ENCODE measurements at places on chromosomes 1 and 21.
A peak's percentile ranks its signal among the peaks of the same experiment; 100 is the strongest.

DNA sequence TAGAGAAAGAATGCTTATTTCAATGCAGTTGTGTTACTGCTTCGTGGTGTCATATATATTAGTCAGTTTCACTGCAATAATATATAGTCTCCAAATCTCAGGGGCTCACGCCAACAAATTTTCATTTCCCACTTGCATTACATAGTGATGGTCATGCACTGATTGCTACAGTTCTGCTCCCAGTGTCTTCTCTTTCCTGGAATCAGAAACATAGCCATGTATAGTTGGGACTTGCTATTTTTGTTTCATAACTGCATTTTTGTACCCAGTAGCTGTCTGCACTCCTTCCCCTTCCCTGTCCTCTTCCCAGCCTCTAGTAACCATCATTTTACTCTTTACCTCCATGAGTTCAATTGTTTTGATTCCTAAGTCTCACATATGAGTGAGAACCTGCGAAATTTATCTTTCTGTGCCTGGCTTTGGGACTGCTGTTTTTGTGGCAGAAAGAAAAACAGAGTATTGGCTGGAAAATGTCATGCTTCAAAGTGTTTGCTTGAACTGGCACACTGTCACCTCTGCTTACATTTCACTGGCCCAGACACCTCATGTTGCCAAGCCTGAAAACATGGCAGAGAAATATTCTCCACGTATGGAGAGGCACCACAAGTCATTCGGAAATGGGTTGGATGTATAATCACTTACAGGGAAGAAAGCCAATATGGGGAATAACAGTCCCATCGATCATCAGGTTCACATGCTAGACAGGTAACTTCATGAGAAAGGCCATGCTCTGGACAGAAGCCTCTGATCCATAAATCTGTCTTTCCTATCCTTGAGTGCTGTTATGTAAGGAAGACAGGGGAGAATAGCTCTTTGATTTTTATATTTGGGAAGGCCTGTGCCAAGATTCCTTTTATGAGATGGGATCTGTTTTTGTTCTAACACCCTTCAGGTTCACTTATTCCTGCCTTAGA is 60.4 kb upstream of the BACH1 start:
- no peak for DNase-seq

- no peak for DNase-seq
Measured at GRCh38 chr1:56200442-56200841, 378.9 kb downstream of the PLPP3 start.

DNA sequence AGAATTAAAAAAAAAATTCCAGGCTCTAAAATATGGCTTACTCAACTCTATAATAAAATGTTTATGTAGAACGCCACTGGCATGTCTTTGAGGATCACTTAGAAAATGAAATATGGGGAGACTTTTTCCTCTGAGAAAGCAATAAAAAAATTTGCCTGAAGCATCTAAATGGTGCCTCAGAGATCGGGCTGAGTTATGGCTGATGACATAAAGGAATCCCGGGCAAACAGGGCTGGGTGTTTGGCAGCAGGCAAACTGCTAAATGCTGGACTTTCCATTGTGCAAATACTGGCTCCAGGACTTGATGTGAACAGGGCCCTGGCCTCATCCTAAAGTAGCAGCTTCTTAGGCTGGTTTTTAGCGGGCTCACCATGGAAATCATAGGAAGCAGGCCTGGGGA is 44.5 kb upstream of the C1orf87 start:
- DNase-seq, result no peak

- no peak for DNase-seq
Measured at GRCh38 chr1:67803380-67804279, 29.6 kb downstream of the GNG12 start.

DNA sequence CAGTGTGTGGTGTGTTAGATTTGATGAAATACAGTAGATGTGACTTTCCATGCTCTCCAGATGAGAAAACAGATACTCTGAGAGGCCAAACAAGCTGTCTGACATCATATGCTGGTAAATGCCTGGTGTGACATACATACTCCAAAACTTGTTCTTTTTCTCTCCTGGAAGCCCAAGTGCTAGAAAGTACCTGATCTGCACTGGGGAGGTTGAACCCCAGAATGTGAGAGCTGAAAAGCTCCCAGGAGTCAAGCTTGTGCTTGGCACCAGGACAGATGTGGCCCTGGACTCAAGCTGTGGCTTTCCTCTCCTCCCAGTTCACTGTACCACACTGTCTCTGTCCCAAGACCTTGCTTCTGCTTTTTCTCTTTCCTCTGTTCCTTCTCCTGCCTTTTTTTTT is 389.0 kb upstream of the USP24 start:
- DNase-seq, result no peak

DNA sequence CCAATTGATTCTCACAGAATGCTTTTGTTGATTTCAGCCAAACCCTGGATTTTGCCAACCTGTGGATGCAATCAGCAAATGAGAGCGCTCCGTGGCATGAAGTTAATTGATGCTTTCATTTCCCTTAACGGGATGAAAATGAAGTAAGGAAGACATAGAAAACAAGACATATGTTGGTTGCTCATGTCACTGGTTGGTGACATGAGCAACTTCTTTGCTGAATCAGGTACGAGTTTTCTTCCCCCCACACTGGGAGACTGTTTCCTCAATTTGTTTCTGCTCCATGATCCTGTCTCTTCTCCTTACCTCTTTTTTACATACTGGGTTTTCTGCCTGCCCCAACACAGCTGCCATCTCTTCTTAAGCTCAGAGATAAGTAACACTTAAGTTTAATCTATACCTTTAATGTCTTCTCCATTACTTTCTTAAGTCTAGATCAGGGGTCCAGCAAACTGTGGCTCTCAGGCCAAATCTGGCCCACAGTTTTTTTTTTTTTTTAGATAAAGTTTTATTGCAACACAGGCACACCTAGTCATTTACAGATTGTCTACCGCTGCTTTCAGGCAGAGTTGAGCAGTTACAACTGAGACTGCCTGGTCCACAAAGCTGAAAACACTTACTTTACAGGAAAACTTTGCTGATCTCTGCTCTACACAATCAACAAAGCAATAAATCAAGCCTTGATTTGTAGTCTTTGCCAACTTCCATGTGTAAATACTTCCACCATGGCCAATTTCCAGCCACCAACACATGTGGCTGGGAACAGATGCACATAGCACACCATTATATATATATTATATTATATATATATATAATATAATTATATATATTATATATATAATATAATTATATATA is 13.3 kb downstream of the GPR157 start:
- DNase-seq, result no peak

GRCh38 chr1:110857964-110858948 is 14.7 kb upstream of the CD53 start:
- DNase-seq, result no peak

- no peak for DNase-seq
Measured at GRCh38 chr1:156586892-156587477, 4.6 kb upstream of the NAXE start.

DNA sequence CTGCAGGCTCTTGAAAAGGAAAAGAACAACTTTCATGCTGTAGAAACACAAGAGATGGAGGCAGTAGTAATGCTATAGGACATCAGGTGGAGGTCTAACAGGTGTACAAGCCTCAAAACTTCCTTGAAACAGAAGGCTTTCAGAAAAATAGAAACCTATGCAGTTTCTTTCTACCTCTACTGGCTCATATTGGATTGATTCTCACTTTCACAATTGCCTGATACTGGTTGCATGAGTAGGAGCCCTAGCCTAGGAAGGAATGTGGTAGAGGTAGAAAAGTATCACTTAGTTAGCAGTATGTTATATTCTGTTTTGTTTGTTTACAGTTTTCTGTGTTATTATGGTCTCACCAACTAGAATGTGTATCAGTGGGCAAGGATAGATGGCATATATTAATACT is 175.4 kb upstream of the GORAB start:
- no peak for DNase-seq

- DNase-seq, result no peak
Measured at GRCh38 chr1:192795916-192796618, 12.8 kb upstream of the RGS2 start.

DNA sequence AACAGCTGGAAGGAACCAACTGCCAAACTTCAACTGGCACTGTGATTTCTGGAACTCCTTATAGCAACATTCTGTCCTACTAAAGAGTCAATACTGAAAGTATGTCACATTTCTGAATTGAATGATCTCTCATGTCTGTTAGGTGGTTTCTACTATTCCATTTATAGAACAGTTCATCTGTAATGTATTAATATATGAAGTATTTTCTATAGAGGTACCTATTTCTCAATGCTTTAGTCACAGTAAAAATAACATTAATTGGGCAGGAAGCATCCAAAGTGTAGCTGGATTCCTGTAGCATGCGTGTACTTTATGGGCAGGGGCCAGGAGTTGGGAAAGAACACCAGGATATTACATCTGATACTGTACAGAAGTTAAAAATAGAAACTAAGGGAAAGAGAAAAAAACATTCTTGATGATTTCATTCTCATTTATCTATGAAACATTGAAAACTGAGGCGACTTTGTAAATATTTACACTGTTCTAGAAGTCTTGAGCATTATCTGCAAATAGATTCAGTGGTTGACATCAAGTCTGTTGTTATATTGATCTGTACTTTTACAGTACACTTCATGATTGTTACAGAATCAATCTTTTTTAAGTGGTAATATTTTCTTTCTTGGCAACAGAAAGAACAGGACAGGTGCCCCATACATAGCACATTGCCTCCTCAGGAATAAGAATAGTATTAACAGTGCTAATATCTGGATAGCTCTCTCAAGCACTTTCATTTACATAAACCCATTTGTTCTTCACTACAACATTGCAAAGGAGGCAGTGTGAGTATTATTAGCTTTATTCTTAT is 6.2 kb upstream of the ZNF281 start:
- DNase-seq, result no peak

DNA sequence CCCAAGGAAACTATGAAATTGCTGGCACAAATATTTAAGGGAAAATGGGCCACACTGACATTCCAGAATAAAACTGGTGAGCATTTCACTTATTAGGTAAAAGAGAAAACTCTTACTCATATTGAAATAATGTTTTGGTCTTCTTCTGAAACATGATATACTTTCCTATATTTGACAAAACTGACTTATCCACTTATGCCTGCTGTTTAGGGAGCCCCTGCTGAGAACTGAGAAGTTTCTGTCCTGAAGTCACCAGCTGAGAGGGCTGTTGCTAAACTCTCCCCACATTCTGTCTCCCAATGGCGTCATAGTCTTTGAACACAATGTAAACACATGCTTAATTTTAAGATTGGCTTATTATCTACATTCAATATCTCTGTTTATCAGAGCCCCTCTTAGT is 46.8 kb upstream of the ZC3H11B start:
- no peak for DNase-seq

- DNase-seq, result no peak
Measured at GRCh38 chr1:212981571-212982328, 31.4 kb downstream of the VASH2 start.

DNA sequence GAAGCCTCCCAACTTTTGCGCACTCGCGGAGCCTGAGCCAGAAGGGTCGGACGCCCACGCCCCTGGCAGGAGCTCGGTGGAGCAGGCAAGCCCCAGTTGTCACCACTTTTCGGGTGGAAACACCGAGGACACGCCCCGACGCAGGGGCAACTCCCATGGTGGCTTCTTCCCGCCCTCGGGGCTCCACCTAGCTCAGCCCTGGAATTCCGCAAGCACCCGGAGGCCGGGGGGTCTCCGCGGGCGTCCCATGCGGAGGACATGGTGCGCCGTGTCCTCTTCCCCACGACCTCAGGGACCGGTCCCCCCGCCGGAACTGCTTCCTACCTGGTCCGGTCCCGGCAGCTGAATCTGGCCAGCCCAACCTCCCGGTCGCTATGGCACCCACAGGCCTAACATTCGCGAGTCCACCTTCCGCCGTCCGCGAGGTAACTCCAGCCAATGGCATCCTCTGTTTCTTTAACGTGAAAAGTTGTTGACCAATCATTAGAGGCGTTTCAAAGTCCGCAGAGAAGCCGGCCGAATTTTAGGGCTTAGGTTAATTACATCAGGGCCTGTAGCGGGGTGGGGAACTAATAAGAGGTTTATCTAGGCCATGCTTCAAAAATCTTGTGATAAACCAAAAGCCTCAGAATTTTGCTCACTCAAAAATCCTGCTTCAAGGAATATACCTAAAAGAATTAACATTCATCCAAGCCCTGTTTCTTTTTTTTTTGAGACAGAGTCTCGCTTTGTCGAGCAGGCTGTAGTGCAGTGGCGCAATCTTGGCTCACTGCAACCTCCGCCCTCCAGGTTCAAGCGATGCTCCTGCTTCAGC is at the start of gene STPG1:
STPG1 (minus strand) TSS at position 433 of the 814 bp plus-strand sequence. CDS start 12,394 bp downstream, outside the sequence.
- DNase-seq, result peak; percentile 50

DNA sequence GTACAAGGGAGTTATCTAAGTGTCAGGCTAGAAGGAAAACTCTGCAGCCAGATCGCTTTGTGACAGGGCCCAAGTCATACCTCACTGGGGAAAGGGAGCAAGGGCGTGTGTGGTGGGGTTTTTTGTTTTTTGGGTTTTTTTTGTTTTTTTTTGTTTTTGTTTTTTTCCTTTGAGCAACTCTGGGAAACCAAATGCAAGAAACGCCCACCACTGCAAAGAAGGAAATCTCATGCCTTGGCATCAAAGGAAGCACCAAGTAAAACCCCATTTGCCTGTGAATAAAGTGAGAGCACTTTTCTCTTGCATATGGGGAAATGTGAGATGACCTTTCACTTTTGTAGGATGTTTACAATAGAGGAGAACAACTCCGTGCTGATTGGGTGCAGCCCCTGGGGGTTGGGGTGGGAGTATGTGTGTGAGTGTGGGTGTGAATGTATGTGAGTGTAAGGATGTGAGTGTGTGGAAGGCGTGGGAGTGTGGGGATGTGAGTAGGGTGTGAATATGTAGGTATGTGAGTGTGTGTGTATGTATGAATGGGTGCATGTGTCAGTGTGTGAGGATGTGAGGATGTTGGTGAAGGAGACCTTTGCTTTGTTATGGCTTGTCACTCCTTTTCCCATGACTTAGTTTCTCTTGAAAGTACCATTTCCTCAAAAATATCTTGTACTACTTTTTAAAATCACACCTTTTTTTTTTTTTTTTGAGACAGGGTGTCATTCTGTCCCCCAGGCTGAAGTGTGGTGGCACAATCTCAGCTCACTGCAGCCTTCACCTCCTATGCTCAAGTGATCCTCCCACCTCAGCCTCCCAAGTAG is 34.6 kb downstream of the IL12RB2 start:
- DNase-seq, result no peak

DNA sequence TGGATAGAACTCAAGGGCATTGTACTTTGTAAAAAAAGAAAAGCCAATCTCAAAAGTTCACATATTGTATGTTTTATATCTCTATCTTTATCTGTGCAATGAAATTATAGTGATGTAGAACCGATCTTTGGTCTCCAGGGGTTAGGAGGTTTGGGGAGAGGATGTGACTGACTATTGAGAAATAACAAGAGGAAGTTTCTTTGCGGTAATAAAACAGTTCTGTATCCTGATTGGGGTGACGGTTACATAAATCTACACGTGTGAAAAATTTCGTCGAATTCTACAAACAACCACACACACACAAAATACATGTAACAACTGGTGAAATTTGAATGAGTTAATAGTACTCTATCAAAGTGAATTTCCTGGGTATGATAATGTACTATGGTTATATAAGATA is 10.6 kb upstream of the OR2T33 start:
- no peak for DNase-seq

GRCh38 chr1:212232090-212232489 is 53.1 kb upstream of the PPP2R5A start:
- no peak for DNase-seq

Measured in NCI-H2081 treated with DMSO at 0.1 percent for 48 hours (cell line).